ENCODE measurements at places on chromosomes 7 and 10.

- DNase-seq: peak; percentile 39
Observed at GRCh38 chr7:100632951-100633717, 8.2 kb downstream of the TFR2 start.

DNA sequence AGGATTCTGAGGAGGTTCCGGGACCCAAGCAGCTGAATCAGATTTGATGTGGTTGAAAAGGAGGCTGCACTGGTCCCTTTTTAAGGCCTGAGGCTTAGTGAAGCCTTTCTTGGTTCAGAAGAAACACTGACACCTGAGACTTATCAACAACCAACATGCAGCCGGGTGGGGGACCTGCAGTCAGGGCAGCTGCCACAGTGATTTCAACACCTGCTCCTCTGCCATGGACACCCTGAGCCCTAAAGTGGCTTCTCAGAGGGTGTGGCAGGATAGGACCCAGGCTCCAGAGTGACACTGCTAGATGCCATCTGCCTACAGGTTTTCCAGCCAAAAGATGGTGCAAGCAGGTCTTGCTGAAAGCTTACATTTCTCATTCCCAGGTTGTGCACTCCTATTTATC, 99.3 kb downstream of the COL13A1 start:
- DNase-seq: no peak

DNA sequence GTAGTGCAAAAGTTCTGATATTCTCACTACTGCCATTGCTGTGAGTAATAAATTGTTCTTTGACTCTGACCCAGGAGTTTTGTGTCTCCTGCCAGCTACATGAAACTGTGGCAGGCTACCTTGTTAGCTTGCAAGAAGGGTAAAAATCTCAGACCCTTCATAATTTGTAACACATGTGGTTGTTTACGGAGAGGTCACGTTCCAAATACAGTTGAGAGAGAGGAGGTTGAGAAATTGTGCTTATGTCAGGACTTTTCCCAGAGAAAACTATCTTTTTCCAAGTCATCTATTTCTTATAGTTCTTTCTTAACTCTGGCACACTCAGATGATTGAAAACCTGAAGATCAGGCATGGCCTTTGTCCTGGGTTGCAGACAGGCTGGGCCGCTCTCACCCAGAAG, 114.4 kb upstream of the SVIL start:
- DNase-seq: no peak

DNA sequence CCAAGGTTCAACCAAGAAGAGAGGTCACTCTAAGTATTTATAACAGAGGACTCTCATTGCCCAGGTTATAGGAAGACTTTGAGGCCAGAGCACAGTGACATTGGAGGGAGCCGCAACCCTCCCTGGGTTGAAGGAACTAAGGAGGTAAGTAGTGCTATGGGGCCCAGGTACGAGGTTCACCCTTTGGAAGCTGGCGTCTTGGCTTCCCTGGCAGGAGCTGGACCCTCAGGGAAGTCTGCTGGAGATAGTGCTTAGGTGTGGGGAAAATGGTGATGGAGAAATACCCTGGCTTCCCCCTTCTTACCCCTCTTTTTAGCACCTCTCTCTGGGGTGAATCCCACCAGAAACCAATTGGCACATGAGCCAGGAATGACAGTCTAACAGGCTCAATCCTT, 317.9 kb upstream of the ZNF32 start:
- DNase-seq: no peak

GRCh38 chr10:124378881-124379471, 39.7 kb downstream of the OAT start:
- DNase-seq: no peak

All from stimulated activated CD4-positive, alpha-beta T cell treated with anti-CD3 and anti-CD28 coated beads, Interleukin-4, amount 100 ng/mL, for 48 hours (primary cell).